SJSA1 (cell line): ENCODE measurements at places on chromosomes 3 and 15.
A peak's percentile ranks its signal among the peaks of the same experiment; 100 is the strongest.

DNA sequence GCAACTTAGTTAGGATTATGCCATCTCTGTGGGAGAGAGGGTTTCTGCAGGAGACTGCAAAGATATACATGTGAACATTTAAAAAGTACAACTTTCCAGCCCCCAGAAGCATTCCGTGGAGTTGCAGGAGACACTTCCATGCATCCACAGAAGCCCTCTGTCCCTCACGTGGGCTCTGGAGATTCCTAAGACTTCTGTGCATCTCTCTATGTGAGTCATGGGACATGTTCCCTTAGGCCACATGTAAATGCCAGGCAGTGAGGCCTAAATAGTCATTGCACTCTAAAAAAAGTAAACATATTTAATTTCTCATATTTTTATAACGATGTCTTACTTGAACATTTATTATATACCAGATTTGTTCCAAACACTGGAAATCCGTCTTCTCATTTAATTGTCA is 126.5 kb upstream of the ROPN1 start:
- DNase-seq = no peak

- no peak for DNase-seq
These were observed 940 bp downstream of the BOC start for GRCh38 chr3:113212150-113212843.

- no peak for DNase-seq
These were observed 110.2 kb downstream of the ST8SIA2 start for GRCh38 chr15:92503889-92504288.

GRCh38 chr3:188196232-188196990 is 42.5 kb downstream of the LPP start:
- DNase-seq = no peak

DNA sequence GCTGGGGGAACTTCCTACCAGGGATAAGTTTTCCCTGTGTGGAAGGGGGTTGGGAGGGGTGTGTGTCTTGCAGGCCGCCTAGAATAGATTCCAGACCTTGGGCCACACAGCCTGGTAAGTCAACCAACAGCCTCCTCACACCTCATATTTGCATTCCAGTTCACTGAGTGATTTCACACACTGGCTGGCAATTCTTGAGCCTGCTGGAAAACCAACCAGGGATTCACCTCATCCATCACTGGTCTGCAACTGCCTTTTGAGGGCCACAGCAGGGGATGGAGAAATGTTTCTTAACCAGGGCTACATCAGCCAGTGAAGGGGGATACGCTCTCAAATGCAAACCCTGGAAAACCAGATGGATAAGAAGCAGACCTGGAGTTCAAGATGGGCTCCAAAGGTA is 2.0 kb downstream of the FSTL1 start:
- peak; percentile 85 for DNase-seq

DNA sequence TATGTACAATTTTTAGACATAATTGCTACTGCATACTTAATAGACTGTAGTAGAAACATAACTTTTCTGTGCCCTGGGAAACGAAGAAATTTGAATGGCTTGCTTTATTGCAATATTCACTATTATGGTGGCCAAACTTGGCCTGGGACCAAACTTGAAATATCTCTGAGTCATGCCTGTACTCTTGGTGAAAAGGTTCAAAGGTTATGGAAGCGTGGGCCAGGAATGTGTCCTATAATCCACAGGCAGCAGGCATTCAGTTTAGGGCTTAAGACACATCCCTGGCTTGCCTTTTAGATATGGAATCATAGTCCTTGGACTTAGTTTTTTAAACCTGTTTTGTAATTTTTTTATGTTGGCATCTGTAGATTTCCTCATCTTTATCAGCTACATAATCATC is 124.3 kb downstream of the LRIG1 start:
- DNase-seq = no peak

- no peak for DNase-seq
These were observed 25.2 kb downstream of the PAQR5 start for GRCh38 chr15:69323893-69324430.

GRCh38 chr3:134381831-134382442 is 7.7 kb upstream of the AMOTL2 start:
- peak; percentile 25 for DNase-seq

DNA sequence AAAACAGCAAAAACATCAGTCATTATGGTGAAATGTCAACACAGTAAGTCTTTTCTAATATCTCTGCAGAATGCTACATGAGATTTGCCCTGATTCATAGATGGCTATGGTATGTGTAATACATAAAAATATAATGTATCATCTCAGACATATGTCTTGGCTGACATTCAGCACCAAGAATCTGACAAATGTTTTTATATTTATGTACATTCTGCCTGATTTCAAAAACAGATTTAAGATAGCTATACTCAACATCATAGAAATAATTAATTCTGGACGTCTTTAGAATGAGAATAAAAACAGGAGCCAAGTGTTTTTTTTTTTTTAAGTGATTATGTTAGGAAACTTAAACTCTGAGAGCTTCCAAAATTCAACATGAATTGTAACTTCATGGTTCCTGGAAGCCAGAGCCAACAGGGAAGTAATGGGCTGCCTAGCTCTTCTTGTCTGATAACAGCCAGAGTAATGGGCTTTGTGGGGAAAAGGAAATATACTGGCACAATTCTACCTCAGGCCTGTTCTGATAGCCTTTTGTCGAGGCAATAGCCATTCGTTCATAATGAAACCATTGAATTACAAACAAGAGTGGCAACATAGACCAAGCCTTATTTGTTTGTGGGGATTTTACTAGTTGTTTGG is 184.4 kb downstream of the VGLL4 start:
- DNase-seq = no peak

DNA sequence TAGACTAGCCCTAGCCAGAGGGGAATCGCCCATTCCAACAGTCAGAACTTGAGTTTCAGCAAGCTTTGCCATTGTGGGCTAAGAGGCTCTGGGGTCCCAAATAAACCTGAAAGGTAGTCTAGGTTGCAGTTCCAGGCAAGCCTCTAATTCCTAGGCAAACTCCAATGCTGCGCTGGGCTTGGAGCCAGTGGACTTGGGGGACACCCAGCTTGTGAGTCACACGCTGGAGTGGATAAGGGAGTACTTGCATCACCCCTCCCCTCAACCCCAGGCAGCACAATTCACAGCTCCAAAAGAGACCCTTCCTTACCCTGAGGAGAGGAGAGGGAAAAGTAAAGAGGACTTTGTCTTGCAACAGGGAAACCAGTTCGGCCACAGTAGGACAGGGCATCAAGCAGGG is 105.2 kb upstream of the DPPA4 start:
- DNase-seq = no peak

DNA sequence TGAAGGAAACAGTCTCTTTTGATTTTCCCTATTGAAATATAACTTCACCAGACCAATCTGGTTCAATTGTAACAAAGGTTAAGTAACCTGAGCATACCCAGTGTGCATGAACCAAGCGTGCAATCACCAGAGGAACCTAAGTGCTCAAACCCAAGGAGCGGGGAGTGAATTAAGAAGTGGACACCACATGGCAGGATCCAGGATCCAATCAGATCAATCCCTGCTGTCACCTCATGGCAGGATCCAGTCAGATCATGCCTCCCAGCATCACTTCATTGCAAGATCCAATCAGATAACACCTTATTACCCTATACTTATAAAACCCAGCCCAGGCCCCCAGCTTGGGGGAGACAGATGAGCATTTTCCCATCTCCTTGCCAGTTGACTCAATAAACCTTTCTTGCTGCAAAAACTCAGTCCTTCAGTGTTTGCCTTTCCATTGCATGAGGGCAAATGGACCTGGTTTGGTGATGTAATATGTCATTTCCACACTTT is 38.9 kb upstream of the RNU6-1 start:
- no peak for DNase-seq

DNA sequence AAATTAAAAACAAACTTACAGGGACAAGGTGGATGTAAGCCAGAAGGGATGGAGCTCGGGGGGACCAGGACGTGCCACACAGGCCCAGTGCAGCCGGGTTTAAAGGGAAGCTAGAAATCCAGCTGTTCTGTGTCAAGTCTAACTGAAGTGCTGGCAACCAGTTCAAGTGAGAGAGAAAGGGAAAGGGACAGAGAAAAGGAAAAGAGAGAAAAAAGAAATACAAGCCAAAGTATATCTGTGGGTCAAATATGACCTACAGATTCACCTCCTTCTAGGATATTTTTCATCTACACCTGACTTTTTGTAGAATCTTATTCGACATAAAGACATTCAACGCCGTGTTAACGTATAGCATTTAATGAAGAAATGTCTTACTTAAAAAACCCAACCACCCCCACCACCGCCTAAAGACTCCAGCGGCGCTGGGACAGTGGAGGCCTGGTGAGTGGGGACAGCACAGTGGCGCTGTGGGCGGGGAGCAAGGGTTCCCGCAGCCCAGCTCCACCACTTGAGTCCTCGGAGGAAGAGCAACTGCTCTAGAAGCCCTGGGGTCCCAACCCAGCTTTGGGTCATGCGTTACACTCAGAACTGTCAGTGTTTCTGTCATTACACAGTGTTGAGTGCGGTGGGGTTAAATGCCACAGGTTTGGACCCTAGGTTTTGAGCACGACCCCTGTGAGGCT is 62.3 kb downstream of the CHSY1 start:
- DNase-seq = no peak

DNA sequence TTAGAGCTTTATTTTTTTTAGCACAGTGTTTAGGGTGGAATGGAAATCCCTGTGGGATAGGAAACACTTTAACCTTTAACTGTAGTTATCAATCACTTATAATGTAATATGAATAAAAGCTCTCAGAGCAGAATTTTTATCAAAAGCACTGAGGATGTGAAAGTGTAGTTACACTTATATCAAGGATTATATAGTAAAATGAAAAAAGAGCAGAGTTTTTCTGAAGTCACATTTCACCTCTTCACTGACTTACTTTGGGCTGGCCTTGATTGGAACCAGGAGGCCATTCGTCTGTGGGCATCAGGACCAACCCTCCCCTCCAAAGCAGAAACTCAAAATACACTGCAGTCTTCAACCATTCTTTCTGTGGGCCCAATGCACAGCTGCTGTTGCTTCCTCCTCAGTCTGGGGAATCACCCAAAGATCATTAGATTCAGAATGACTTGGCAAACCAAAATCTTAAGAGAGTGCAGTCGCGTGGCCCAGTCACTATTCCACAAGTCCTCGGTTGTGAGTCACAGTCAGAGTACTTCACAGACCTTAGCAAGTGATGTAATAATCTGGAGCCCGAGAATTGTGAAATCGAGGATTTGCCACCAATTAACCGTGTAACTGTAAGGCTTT is 132.6 kb upstream of the COL8A1 start:
- DNase-seq = peak; percentile 51

- DNase-seq = no peak
These were observed 29.9 kb upstream of the IL16 start for GRCh38 chr15:81166636-81167305.

DNA sequence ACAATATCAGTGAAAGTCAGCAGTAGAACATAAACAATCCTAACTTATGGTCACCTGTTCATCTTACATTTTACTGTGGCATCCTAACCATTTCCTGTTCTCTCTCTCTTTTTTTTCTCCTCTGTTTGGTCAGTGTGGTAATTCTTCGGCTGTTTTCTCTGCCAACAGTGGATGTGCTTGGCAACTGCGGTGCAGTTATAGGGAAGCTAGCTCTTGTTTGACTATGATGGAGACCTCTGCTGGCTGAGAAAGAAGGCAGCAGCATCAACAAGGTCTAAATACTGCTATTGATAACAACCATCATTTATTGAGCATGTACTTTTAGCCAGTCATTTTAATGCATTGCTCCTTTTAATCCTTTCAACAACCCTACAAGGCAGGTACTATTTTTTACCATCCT is 723 bp upstream of the DRD3 start:
- no peak for DNase-seq

- no peak for DNase-seq
These were observed 64.3 kb downstream of the RYK start for GRCh38 chr3:134186391-134186790.

DNA sequence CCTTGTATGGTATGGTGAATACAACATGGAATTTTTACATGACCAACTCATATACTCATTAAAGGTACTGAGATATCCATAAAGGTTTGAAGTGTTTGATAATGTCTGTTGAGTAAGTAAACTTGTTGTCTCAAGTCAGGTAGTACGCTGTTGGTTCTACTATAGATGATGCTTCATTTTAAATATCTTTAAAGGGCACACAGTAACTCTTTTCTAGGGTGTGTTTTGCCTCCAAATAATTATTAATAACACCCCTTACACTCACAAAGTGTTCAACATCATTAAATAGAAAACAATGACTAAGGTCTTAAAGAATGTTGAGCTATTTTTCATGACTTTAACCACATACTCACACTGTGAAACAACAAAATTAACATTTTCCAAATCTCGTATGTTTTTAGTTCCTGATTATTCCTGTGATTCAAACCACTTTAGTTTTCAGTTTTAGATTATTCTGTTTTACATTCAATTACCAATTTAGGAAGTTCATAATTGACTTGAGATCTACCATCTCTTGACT is 220.0 kb upstream of the NANOGP8 start:
- DNase-seq = no peak

- DNase-seq = no peak
These were observed 231.0 kb upstream of the ST8SIA2 start for GRCh38 chr15:92162657-92163056.

DNA sequence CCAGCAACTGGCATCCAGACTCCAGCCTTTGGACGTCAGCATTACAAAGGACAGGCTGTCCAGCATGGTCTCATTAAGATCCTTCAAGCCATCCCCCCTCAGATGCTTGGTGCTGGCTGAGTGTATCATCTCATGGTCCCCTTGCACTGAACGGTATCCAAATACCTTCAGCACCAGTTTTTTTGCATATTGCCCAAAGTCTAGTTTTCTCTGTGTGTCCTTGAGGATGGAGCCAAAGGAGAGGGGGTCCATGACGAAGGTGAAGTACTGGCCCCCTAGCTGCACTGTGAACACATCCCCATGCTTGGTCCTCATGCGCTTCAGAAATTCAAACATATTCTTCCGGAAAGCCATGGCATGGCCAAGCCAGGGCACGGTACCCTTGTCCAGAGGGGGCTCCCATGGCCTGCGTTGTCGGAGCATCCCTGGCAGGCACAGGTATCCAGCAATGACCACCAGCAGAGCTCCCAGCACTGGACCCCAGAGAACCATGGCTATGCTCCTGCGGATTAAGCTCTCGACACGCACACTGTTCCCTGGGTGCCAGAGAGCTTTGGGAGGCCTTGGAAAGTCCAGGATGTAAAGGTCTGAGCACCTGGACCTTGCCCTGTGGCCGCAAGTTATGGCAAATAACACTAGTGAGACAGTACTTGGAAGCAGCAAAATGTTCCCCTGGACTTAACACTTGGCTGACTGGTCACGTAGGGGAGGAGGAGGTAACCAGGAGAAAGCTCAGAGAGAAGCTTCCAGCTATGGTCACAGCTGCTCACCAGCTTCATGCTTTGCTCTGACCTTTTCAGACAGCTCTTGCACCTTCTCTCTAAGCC is at the start of gene CYP8B1:
Gene CYP8B1 (minus strand): TSS at position 555 of the 827 bp plus-strand sequence. CDS start 63 bp downstream, at position 492.
- no peak for DNase-seq
